Kidney (tissue), 22 donors: ENCODE measurements at places on chromosomes 6 and 20. TPM values are rescaled to one million over a fixed set of nuclear protein-coding genes. Genes with fewer than 3 reads are reported as not detected.
A peak's percentile ranks its signal among the peaks of the same experiment; 100 is the strongest.

Gene SPDEF
- 0.19 TPM for total RNA-seq

Gene MMS22L
- 9.5 TPM for total RNA-seq

Gene DEFB124
- 2.5 TPM for total RNA-seq

Gene APOBEC2
- total RNA-seq = not detected

Gene GSTA5
- not detected for total RNA-seq

Gene IMPG1
- total RNA-seq = not detected

Gene VWA7
- 32.5 TPM for total RNA-seq

Gene DEF6
- 16.3 TPM for total RNA-seq

Gene AHI1
- 28.5 TPM for total RNA-seq

Gene SMAP1
- total RNA-seq = 19.4 TPM

Gene KIF3B
- total RNA-seq = 62.2 TPM

Gene OR10C1
- total RNA-seq = not detected

Gene LAMP5
- 0.82 TPM for total RNA-seq

Gene CCDC167
- 15.7 TPM for total RNA-seq

DNA sequence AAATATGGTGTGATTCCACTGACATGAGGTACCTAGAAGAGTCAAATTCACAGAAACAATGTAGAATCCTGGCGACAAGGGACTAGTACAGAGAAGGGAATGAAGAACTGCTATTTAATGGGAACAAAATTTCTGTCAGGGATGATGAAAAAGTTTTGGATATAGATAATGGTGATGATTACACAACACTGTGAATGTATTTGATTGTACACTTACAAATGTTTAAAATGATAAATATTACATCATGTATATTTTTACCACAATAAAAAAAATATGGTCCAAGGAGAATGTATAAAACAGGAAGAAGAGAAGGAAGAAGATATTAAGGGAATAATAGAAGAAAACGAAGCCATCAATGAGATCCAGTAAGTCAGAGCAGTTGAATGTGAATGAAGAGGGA lies 8.4 kb upstream of the E2F3 start:
- no peaks in the 10 kb centered on the region for H3K4me1 ChIP-seq
- no peak overlapping the region for H3K4me3 ChIP-seq
- H3K27me3 ChIP-seq = no peaks in the 10 kb centered on the region
- H3K27ac ChIP-seq = no peak overlapping the region

- no peaks in the 10 kb centered on the region for H3K36me3 ChIP-seq
- no peak for DNase-seq
- H3K4me1 ChIP-seq = no peaks in the 10 kb centered on the region
- H3K4me3 ChIP-seq = no peak overlapping the region
These were observed 207.2 kb upstream of the ECI2 start for GRCh38 chr6:4342407-4343137.

- H3K36me3 ChIP-seq = no peaks in the 10 kb centered on the region
- no peak for DNase-seq
- H3K4me3 ChIP-seq = no peak overlapping the region
- peaks cover 16% of the 10 kb centered on the region for H3K4me1 ChIP-seq
These were observed 109.2 kb downstream of the ARID1B start for GRCh38 chr6:156886409-156886808.

DNA sequence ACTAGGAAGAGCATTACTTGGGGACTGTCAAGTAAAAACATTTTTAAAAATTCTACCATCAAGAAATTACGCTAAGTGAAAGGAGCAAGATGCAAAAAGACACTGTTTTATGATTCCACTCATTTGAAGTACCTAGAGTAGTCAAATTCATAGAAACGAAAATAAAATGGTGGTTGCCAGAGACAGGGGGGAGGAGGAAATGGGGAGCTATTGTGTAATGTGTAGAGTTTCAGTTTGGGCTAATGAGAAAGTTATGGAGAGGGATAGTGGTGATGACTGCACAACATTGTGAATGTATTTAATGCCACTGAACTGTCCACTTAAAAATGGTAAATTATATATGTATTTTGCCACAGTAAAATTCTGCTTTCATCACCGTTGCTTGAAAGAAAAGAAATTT lies 83.8 kb downstream of the UST start:
- no peaks in the 10 kb centered on the region for H3K36me3 ChIP-seq
- H3K27ac ChIP-seq = no peak overlapping the region
- no peak for DNase-seq
- no peaks in the 10 kb centered on the region for H3K4me1 ChIP-seq
- H3K4me3 ChIP-seq = no peak overlapping the region
- no peaks in the 10 kb centered on the region for H3K27me3 ChIP-seq

- no peaks in the 10 kb centered on the region for H3K4me1 ChIP-seq
- H3K27ac ChIP-seq = no peak overlapping the region
- H3K27me3 ChIP-seq = no peaks in the 10 kb centered on the region
- H3K36me3 ChIP-seq = no peaks in the 10 kb centered on the region
- no peak for DNase-seq
These were observed 65.0 kb downstream of the FAM120B start for GRCh38 chr6:170371588-170371987.

GRCh38 chr6:21808551-21809242 lies 215.1 kb downstream of the SOX4 start:
- DNase-seq = peak; percentile 85
- H3K27ac ChIP-seq = no peak overlapping the region
- H3K27me3 ChIP-seq = no peaks in the 10 kb centered on the region

DNA sequence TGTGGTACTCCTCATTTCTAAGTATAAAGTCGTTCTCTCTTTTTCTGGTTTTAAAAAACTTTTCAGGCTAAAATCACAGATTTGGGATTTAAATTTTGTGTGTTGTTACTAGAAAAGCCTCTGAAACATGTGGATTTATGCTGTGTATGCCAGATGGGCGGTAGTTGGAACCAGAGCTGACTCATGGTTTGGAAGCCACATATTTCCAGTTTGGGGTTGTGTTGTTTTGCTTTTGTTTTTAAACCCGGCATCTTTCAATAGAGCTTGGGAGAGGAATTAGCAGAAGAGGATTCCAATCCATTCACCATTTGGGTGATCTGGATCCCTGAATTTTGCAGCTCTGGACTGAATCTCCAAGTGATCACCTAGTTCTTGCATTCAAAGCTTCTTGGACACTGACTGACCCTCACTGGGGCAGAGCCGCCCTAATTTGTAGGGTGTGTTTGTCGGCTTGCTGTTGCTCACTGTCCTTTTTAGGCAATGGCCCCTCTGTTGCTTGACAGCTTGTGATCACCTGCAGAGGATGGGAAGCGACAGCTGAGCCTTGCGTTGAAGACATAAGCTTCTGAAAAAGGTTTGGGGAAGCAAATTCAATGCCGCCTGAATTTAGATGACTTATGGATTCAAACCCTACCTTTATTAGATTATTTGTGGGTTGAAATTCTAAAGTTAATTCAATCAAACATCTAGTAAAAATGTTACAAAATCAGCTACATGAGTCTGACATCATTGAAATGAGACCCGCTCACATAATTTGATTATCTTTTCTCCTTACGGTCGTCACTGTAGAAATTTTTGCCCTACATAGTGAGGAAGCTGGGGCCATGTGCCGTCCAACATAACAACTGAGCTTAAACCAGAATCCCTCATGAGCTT lies 79.9 kb upstream of the CD83 start:
- no peaks in the 10 kb centered on the region for H3K36me3 ChIP-seq
- no peak overlapping the region for H3K27ac ChIP-seq
- H3K4me3 ChIP-seq = no peak overlapping the region
- DNase-seq = no peak
- H3K4me1 ChIP-seq = no peaks in the 10 kb centered on the region

GRCh38 chr6:135798751-135799515 lies 52.6 kb upstream of the PDE7B start:
- no peaks in the 10 kb centered on the region for H3K36me3 ChIP-seq
- H3K27ac ChIP-seq = no peak overlapping the region
- no peak overlapping the region for H3K4me3 ChIP-seq
- H3K27me3 ChIP-seq = no peaks in the 10 kb centered on the region
- no peaks in the 10 kb centered on the region for H3K4me1 ChIP-seq

DNA sequence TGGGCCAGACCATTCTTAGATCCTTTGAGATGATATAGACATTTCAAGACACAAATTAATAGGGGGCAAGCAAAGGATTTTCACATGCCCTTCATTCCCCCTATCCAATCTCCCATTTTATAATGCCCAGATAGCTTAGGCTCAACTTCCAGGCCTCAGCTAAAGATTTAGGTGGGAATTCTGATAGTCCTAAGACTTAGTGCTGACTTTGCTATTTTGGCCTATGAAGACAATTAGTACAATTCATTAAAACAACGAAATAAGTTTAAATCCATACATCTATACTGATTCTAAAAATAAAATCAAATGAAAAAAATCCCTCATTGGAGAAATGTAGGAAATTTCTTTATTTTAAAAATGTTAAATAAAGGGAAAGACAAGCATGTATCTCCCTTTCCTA lies 259.5 kb downstream of the CBLN4 start:
- H3K4me1 ChIP-seq = no peaks in the 10 kb centered on the region
- H3K4me3 ChIP-seq = no peak overlapping the region
- no peaks in the 10 kb centered on the region for H3K27me3 ChIP-seq
- no peak for DNase-seq
- no peak overlapping the region for H3K27ac ChIP-seq
- H3K36me3 ChIP-seq = no peaks in the 10 kb centered on the region

- DNase-seq = peak; percentile 37
- no peaks in the 10 kb centered on the region for H3K27me3 ChIP-seq
- H3K27ac ChIP-seq = no peak overlapping the region
These were observed 6.2 kb downstream of the CST11 start for GRCh38 chr20:23446505-23446904.

DNA sequence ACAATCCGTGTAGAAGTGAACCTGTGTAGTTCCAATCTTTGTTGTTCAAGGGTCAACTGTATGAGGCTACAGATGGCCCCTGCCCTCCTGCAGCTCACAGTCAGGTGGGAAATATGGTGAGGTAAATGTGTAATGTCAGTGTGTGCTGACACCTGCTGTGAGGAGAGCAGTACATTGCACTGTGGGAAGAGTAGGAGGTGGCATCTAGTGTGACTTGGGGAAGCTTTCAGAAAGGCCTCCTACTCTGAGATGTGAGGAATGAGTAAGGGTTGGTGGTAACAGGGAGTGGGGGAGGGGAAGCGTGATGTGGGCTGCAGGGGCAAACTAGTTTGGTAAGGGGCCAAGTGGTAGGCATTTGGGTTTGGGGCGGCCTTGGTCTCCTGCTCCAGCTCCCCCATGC lies 188.8 kb downstream of the FARS2 start:
- no peak overlapping the region for H3K27ac ChIP-seq
- H3K36me3 ChIP-seq = no peaks in the 10 kb centered on the region
- no peaks in the 10 kb centered on the region for H3K4me1 ChIP-seq
- DNase-seq = no peak

DNA sequence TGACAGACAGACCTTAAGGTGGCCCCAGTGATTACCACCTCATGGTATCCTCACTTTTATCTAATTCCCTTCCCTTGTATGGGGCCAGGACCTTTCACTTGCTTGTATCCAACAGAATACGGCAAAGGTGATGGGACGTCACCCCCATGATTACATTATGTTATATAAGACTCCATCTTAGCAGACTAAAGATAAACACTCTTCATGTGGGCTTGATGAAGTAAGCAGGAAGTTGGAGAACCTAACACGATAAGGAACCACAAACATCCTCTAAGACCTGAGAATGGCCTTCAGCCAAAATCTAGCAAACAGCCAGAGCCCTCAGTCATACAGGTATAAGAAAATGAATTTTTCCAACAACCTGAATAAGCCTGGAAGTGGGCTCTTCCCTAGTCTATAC lies 8.0 kb downstream of the SLC17A3 start:
- H3K27me3 ChIP-seq = no peaks in the 10 kb centered on the region
- H3K36me3 ChIP-seq = no peaks in the 10 kb centered on the region
- H3K27ac ChIP-seq = no peak overlapping the region
- H3K4me3 ChIP-seq = no peak overlapping the region
- no peak for DNase-seq
- peaks cover 3% of the 10 kb centered on the region for H3K4me1 ChIP-seq

DNA sequence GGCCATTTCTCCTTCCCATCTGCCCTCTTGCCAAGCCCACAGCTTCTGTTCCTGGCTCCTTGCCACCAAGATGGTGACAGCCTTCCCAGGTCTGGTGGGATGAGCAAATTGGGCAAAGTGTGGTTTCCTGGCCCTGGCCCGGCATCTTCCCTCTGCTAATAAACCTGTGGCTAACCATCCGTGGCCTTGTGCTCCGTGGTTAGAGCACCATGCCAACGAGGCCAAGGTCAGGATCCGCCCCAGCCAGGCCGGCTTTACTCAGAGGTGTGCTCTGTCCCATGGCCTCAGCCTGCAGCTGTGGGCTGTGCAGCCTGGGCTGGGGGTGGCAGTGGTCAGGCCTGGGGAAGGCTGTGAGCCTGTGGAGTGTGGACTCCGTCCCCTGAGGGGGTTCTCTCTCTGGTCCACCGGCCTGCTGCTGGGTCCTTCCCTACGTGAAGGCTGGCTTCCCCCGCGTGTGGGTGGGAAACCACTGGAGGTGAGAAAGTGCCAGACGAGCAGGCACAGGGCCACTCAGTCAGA lies 117.4 kb downstream of the VEGFA start:
- no peaks in the 10 kb centered on the region for H3K4me1 ChIP-seq
- H3K27ac ChIP-seq = no peak overlapping the region
- no peak for DNase-seq
- H3K4me3 ChIP-seq = no peak overlapping the region
- no peaks in the 10 kb centered on the region for H3K36me3 ChIP-seq

DNA sequence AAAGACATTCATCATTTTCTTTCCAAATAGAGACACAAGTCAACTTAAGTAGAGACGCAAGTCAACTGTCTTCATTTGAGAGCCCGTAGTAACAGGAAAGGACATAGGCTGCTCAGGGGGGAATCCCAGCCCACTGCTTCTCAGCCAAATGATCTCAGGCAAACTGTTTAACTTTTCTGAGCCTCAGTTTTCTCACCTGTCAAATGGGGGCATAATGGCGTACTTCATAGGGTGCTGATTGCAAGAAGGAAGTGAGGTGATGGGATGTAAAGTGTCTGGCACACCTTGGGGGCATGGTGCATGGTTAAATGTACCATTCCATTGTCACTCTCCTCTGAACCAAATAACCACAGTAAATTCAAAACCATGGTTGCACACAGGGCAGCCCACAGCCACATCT lies 96.5 kb downstream of the EYA2 start:
- no peaks in the 10 kb centered on the region for H3K27me3 ChIP-seq
- H3K4me1 ChIP-seq = no peaks in the 10 kb centered on the region
- H3K36me3 ChIP-seq = no peaks in the 10 kb centered on the region

GRCh38 chr6:125962900-125963497 lies 6.4 kb downstream of the HINT3 start:
- H3K4me3 ChIP-seq = no peak overlapping the region
- no peaks in the 10 kb centered on the region for H3K27me3 ChIP-seq
- H3K27ac ChIP-seq = no peak overlapping the region

GRCh38 chr6:153083869-153084268 lies 47.2 kb downstream of the RGS17 start:
- H3K36me3 ChIP-seq = no peaks in the 10 kb centered on the region
- H3K4me1 ChIP-seq = no peaks in the 10 kb centered on the region
- no peaks in the 10 kb centered on the region for H3K27me3 ChIP-seq
- DNase-seq = no peak

GRCh38 chr20:6665161-6665560 lies 102.3 kb upstream of the BMP2 start:
- DNase-seq = no peak
- H3K4me3 ChIP-seq = no peak overlapping the region
- no peaks in the 10 kb centered on the region for H3K27me3 ChIP-seq
- H3K4me1 ChIP-seq = no peaks in the 10 kb centered on the region
- no peaks in the 10 kb centered on the region for H3K36me3 ChIP-seq
- H3K27ac ChIP-seq = no peak overlapping the region

GRCh38 chr6:57085471-57085870 lies 4.5 kb upstream of the ZNF451 start:
- DNase-seq = no peak
- H3K27me3 ChIP-seq = no peaks in the 10 kb centered on the region
- no peaks in the 10 kb centered on the region for H3K36me3 ChIP-seq
- H3K4me3 ChIP-seq = no peak overlapping the region
